K562 (cell line): ENCODE measurements at places on chromosomes 7 and 10.
A peak's percentile ranks its signal among the peaks of the same experiment; 100 is the strongest.

GRCh38 chr7:136179154-136179553 is 202.0 kb upstream of the MTPN start:
- H3K27ac ChIP-seq: no peak overlapping the region
- peaks cover 15% of the 10 kb centered on the region; the same call in 1 of the 3 replicates for H3K36me3 ChIP-seq
- no peak overlapping the region for H3K4me3 ChIP-seq
- no peak for DNase-seq
- H3K4me1 ChIP-seq: no peaks in the 10 kb centered on the region; the same call in 1 of the 2 replicates

DNA sequence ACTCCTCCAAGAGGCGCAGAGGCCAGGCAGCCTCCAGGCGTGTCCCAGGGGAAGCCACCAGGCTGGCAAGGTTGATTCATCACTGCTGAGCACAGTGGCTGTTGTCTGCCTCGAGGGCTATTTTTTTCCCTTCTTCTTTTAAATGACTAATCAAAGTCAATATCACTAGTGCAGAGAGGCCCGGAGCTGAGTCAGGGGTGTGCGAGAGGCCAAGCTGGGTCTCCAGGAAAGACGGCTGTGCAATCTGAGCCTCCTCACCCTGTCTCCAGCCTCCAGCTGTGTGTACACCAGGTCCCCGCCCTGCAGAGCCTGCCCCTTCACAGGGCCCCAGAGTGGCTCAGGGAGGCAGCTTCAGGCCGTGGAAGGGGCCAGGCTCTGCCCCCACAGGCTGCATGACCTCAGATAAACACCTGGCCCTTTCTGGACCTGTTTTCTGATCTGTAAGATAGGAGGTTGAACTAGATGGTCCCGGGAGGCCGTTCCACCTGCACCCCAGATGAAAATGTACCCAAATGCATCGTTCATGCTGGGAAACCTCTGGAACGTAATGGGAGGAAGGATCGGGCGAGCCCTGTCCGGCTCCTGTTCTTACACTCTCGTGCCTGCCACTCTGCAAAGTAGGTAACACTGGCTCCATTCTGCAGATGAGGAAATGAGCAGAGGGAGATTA is 3.7 kb downstream of the STX1A start:
- no peaks in the 10 kb centered on the region for H3K36me3 ChIP-seq
- no peaks in the 10 kb centered on the region for H3K27me3 ChIP-seq
- no peak overlapping the region for H3K4me3 ChIP-seq

- no peak for DNase-seq
- H3K4me3 ChIP-seq: no peak overlapping the region
- no peak overlapping the region for H3K27ac ChIP-seq
- H3K27me3 ChIP-seq: peaks cover 2% of the 10 kb centered on the region; the same call in 1 of the 3 replicates
These were observed 501.6 kb downstream of the GALNT17 start for GRCh38 chr7:71633551-71634008.

DNA sequence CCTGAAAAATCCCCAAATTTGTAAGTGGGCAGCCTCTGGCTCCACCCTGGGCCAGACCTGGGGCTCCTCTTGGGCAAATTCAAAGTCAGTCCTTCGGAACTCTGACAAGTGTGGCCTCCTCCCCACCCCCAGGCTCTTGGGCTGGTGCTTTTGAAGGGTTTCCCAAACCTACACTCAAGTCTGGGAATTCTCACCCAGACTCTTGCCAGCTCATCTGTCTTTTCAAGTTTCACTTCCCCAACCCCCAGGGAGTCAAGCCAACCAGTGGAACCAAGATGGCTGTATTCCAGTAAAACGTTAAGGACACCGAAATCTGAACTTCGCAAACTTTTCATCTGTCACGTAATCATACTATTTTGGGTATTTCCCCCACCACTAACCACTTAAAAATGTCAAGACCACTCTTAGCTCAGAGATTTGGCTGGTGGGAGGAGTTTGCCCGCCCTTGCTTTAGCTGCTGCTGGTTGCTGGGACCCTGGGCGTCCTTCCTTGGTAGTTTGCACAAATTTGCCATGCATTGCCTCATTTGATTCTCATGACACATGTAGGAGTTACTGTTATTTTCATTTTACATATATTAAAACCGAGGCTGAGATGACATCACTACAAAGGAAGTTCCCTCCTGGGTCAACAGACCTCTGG is 1.7 kb upstream of the MYO1G start:
- peaks cover 55% of the 10 kb centered on the region for H3K36me3 ChIP-seq
- no peak for DNase-seq
- H3K27me3 ChIP-seq: no peaks in the 10 kb centered on the region
- no peak overlapping the region for H3K4me3 ChIP-seq
- peak overlapping the region; percentile 24; the same call in 1 of the 3 replicates for H3K27ac ChIP-seq
